Transverse colon (tissue), 4 donors: ENCODE measurements at places on chromosomes 4 and X. TPM values are rescaled to one million over a fixed set of nuclear protein-coding genes. Genes with fewer than 3 reads are reported as not detected.
A peak's percentile ranks its signal among the peaks of the same experiment; 100 is the strongest.

GRCh38 chr4:61239250-61239649, 39.1 kb downstream of the ADGRL3 start:
- no peaks in the 10 kb centered on the region for H3K4me1 ChIP-seq
- no peaks in the 10 kb centered on the region for H3K36me3 ChIP-seq
- H3K4me3 ChIP-seq: no peak overlapping the region

DNA sequence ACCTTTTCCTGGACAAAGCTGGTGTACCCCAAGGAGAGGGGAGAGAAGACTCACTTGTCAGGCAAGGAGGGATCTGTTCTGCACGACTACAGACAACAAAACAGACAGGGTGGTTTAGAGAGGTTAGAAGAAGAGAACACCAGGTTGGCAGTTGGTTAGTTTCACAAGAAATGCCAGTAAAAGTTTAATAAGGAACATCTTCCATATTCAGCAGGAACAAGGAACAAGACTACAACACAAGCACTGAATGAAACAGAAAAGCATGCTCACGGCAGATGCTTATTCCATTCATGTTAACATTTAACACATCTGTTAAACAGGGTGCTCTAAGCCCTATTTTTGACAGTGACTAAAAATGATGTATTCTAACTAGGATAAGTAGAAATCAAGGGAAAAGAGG, 158.2 kb downstream of the WDFY3 start:
- H3K4me3 ChIP-seq: no peak overlapping the region
- H3K4me1 ChIP-seq: no peaks in the 10 kb centered on the region
- H3K27ac ChIP-seq: no peak overlapping the region
- H3K36me3 ChIP-seq: no peaks in the 10 kb centered on the region
- no peak for DNase-seq

- H3K27me3 ChIP-seq: no peaks in the 10 kb centered on the region
- no peak for DNase-seq
- H3K4me1 ChIP-seq: peaks cover 19% of the 10 kb centered on the region
- H3K36me3 ChIP-seq: no peaks in the 10 kb centered on the region
Measured at GRCh38 chr4:185774131-185774653, 37.8 kb downstream of the SORBS2 start.

NOX1 gene
- 26.4 TPM for total RNA-seq

FAM149A gene
- 20.1 TPM for total RNA-seq

- no peak overlapping the region for H3K27ac ChIP-seq
- H3K36me3 ChIP-seq: no peaks in the 10 kb centered on the region
- no peaks in the 10 kb centered on the region for H3K4me1 ChIP-seq
- H3K4me3 ChIP-seq: no peak overlapping the region
- no peak for DNase-seq
Measured at GRCh38 chr4:73814679-73815078, 21.8 kb upstream of the CXCL6 start.

DNA sequence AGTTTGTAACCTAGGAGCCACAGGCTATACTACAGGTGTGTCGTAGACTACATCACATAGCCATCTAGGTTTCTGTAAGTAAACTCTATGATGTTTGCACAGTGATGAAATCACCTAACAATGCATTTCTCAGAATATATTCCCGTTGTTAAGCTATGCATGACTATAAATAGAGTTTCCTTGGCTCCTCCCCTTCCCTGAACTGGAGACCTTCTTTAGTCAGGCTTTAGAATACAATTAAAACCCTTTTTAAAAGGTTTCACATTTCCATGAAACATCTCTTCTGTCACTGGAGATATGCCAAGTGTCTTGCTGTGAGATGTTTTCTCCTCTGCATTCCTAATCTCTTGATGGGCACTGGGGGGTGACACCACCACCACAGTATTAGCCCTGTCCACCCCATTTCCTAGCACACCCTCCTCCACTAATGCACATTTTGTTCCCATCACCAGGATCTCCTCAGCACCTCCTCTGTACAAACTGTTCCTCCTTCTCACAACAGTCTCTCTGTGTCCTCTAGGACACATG, 334.6 kb upstream of the CPEB2 start:
- DNase-seq: no peak
- H3K27me3 ChIP-seq: no peaks in the 10 kb centered on the region
- H3K4me1 ChIP-seq: no peaks in the 10 kb centered on the region
- H3K4me3 ChIP-seq: no peak overlapping the region
- no peak overlapping the region for H3K27ac ChIP-seq

RNF150 gene
- total RNA-seq: 7.9 TPM

DNA sequence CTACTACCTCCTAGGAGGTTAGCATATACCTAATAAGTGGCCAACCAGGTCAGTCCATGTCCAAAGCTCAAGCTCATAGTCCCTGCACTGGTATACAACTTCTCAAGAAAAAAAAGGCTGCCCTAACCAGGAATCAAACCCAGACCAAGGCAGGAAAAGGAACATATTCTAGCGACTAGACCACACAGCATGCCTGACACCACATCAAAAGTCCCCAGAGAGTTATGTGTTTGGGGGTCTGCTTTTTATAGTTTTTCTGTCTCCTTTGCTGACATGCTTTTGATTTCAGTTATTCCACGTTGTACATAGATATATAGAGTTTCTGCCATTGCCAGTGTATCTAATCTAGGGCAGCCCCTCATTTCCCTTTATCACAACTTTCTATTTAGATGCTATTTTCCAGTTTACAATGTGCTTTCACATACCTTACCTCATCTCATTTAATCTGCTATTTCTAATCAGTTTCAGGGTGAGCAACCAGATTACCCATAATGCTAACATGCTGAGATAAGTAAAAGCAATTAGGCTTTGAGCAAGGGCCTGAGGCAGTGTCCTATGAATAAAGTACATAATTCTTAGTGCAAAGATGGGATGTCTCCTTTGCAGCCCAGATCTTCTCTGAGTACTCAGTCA, 17.8 kb downstream of the ARHGEF6 start:
- H3K4me3 ChIP-seq: no peak overlapping the region
- no peak for DNase-seq
- H3K4me1 ChIP-seq: no peaks in the 10 kb centered on the region
- no peak overlapping the region for H3K27ac ChIP-seq

LINC00632 gene
- total RNA-seq: 10.0 TPM

DNA sequence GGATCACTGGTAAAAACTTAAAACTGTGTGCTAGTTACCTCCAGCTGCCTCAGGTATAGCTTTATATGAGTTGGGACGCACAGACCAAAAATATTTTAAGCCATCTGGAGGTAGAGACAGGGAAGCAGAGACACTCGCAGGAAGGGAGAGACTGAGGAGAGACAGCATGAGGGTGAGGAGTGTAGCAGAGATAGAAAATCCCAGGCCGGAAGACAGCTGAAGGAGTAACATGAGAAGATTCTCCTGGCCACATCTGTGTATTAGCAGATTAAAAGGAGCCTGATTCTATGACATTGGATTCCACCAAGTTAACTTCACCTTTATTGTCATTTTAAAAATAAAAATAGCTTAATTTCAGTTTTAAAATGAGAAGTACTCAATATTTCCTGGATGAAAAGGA, 84.3 kb downstream of the PDLIM5 start:
- no peak overlapping the region for H3K27ac ChIP-seq
- no peak overlapping the region for H3K4me3 ChIP-seq
- H3K27me3 ChIP-seq: no peaks in the 10 kb centered on the region
- H3K36me3 ChIP-seq: no peaks in the 10 kb centered on the region

- no peak overlapping the region for H3K4me3 ChIP-seq
- H3K36me3 ChIP-seq: no peaks in the 10 kb centered on the region
- no peak overlapping the region for H3K27ac ChIP-seq
- H3K4me1 ChIP-seq: no peaks in the 10 kb centered on the region
- no peak for DNase-seq
Measured at GRCh38 chrX:24619647-24620046, 27.5 kb downstream of the PCYT1B start.

- no peak overlapping the region for H3K27ac ChIP-seq
- no peaks in the 10 kb centered on the region for H3K36me3 ChIP-seq
- H3K4me1 ChIP-seq: no peaks in the 10 kb centered on the region
- no peak overlapping the region for H3K4me3 ChIP-seq
Measured at GRCh38 chr4:20354120-20354519, 102.4 kb downstream of the SLIT2 start.

C4orf51 gene
- not detected for total RNA-seq

DNA sequence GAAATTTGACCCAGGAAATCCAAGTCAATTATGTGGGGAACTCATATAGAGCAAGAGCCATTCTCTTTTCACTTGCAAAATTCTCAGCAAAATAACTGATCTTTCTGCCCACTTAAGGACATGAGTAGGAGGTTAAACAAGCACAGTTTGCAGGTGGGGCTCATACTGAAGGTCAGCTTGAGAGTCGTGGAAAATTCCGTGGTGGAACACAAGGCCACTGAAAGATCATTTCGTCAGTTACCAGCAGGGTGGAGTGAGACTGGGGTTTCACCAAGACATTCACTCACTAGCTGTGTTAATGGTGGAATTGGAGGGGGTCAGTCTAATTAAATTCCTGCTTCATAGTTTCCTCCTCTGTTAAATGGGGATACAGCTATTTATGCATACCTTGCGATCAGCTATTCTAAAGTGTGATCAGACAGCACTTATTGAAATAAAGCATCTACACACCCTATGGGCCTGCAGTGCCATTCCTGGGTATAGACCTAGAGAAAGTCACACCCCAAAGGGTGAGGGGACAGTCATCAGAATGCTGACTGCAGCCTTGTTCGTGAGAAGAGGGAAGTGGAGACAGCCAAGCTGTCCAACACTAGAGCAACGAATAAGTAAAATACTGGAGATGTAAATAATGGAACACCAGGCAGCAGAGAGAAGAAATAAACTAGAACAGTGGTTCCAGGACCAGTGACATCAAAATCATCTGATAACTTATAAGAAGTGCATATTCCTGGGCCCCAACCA, 42.7 kb upstream of the CLNK start:
- DNase-seq: no peak
- no peaks in the 10 kb centered on the region for H3K36me3 ChIP-seq
- H3K27ac ChIP-seq: no peak overlapping the region
- H3K4me1 ChIP-seq: no peaks in the 10 kb centered on the region
- no peak overlapping the region for H3K4me3 ChIP-seq
- no peaks in the 10 kb centered on the region for H3K27me3 ChIP-seq

GRCh38 chr4:110669663-110670062, 46.8 kb upstream of the PITX2 start:
- H3K27me3 ChIP-seq: no peaks in the 10 kb centered on the region
- no peak overlapping the region for H3K4me3 ChIP-seq
- H3K36me3 ChIP-seq: no peaks in the 10 kb centered on the region

- peak; percentile 8 for DNase-seq
- H3K27ac ChIP-seq: no peak overlapping the region
- no peaks in the 10 kb centered on the region for H3K4me1 ChIP-seq
Measured at GRCh38 chrX:150036181-150036580, 97.9 kb upstream of the EOLA2 start.

- H3K27me3 ChIP-seq: no peaks in the 10 kb centered on the region
- no peaks in the 10 kb centered on the region for H3K4me1 ChIP-seq
- no peak for DNase-seq
- H3K27ac ChIP-seq: no peak overlapping the region
Measured at GRCh38 chr4:22416403-22416802, 99.5 kb downstream of the ADGRA3 start.

DNA sequence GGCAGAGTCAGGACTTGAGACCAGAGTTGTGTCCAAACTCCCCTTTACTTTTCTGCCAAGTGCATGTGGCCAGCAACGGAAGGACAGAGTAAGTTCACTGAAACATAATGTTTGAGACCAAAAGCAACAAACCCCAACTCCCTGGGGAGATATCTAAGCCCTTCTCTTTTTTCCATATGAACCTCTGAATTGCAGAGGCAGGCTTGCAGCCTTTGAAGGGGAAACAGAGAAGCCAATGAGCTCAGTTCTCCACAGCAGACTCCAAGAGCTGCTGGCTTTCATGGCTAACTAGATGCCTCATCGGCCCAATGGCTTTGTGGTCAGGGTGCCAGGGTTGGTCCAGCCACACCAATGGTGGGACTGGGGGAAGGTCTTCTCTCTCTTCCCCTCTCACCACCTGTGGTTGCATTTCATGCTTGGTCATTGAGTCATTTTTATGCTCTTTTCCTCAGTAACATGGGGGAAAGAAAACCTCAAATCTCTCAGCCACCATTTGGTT, 34.0 kb downstream of the STARD8 start:
- H3K27ac ChIP-seq: no peak overlapping the region
- no peaks in the 10 kb centered on the region for H3K36me3 ChIP-seq
- H3K27me3 ChIP-seq: no peaks in the 10 kb centered on the region

CYP4V2 gene
- total RNA-seq: 73.3 TPM

FATE1 gene
- total RNA-seq: not detected

- H3K36me3 ChIP-seq: no peaks in the 10 kb centered on the region
- DNase-seq: no peak
- no peaks in the 10 kb centered on the region for H3K4me1 ChIP-seq
- no peaks in the 10 kb centered on the region for H3K27me3 ChIP-seq
- H3K4me3 ChIP-seq: no peak overlapping the region
Measured at GRCh38 chrX:22165732-22166457, 106.8 kb upstream of the CBLL2 start.

GRCh38 chr4:54225598-54226403, 3.3 kb upstream of the PDGFRA start:
- no peak for DNase-seq
- H3K36me3 ChIP-seq: no peaks in the 10 kb centered on the region
- peaks cover 96% of the 10 kb centered on the region for H3K27me3 ChIP-seq
- H3K27ac ChIP-seq: peak overlapping the region; percentile 63

DNA sequence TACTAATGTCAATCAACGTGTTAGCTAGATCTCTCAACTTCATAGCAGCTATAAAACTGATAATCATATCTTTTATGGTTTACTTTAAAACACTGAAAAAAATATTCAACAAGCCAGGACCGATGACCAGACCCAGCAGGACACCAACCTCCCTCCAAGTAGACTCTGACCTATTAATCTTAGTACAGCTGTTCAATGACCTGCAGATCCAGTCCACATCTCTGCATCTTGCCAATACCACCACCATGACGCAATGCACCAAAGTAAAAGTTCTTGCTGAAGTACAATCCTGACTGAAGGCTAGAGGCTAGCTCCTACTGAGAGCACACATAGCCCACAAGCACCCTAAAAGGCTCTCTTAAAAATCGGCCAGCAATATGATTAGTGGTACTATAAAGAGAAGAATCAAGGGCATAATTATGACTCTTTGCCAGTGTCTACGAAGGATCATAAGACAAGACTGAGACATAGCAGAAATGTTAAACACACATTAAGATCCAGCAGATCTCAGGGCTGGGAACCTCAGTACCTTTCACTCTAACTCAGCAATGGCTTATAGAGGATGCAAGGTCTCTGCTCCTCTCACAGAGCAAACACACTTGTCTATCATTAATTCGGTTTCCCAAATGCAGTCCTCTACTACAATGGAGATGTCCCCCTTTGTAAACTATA, 7.6 kb downstream of the MED14 start:
- H3K27me3 ChIP-seq: no peaks in the 10 kb centered on the region
- no peaks in the 10 kb centered on the region for H3K4me1 ChIP-seq
- H3K4me3 ChIP-seq: no peak overlapping the region
- H3K36me3 ChIP-seq: no peaks in the 10 kb centered on the region
- no peak overlapping the region for H3K27ac ChIP-seq
